Muscle of leg (tissue), 16 donors: ENCODE measurements at places on chromosomes 5 and 9.
A peak's percentile ranks its signal among the peaks of the same experiment; 100 is the strongest.

DNA sequence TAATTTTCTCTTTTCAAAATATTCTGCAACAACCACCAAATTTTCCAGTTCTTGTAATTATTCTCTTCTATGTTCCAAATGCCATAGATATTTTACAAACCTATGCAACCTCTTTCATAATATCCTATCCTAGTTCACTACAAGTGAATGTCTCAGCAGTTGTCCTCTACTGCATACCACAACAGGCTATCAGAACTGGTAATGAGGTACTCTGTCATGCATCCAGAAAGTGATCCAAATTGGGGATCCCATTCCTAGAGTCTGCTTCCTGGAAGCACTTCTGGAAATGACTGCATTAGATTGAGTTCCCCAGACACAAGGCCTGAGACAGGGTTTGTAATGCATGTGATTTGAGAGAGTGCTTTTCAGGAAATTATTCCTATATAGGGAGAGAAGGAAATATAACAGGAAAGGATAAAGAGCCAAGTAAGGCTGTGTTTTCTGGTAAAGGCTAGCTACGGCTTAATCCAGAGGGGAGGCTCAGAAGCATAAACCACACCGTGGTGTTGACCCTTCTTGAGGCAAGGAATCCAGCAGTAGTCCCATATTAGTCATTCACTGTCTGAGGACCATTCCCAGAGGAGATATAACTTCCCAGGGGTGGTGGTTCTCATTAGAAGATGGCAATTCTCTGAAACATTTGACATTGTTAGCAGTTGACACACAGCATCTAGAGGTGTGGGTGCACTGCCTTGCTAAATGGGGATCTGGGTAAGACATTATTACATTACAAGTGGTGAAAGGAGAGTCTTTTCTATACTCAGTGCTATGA, 80.3 kb upstream of the FST start:
- no peak for DNase-seq

DNA sequence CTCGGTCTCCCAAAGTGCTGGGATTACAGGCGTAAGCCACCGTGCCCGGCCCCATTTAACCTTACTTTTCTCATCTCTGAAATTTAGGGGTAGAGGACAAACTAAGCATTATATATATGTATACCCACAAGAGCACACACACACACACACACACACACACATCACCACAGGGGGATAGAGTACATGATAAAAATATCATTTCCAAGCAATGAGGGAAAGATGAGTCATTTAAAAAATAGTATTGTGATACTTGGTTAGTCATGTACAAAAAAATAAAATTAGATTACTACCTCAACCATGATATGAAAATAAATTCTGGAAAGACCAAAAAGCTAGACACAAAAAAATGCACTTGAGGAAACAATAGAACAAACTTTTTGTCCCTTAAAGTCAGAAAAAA, 67.2 kb downstream of the CDH18 start:
- DNase-seq = no peak

DNA sequence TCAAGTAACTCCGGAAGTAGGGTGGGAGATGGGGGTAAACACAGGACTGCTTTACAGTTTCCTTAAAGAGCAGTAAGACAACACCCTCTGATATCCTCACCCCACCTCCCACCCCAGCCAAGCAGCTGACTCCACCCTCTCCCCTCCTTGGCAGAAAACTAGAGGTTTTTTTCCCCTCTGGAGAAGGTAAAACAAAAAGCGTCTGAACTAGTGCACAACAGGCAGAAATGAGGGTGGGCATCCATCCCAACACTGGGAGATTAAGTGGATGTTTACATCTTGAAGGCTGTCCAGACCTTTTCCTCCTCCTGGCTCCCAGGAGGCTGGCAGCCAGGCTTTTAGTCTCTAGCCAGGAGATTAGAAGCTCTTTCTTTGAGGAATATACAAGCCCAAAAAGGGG, 13.9 kb upstream of the CTNNAL1 start:
- peak; percentile 30 for DNase-seq

DNA sequence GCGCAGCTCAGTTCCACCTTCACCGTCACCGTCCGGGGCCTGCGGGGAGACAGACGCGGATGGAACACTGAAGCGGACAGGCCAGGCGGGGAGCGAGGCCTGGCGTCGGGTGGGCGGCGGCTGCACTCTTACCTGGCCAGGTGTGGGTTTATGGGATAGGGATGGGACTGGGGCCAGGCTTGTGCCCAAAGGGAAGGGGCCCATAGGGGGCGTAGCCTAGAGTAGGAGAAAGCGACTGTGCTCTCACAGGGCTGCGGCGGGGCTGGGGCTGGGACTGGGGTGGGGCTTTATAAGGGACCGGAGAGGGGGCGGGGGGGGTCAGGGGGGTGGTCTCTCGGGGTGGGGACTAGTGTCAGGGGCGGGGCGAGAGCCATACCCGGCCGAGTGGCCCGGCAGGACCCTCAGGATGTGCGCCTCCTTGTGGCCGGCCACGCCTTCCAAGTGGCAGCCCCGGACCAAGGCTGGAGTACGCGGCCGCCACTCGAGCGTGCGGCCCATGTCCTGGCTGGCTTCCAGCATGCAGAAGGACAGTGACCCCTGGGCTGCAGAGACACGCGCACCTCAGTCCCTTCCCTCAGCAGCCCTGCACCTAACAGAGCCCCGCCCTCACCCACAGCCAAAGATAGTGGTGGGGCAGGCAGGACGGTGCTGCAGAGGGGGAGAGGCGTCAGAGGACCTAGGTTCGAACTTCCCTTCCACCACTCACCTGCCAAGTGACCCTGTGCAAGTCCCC, 22.8 kb downstream of the FPGS start:
- DNase-seq = no peak

- no peak for DNase-seq
These were observed 90.7 kb upstream of the PARP8 start for GRCh38 chr5:50575740-50576139.

GRCh38 chr5:169656125-169656901, 19.2 kb downstream of the DOCK2 start:
- DNase-seq = no peak
